DND-41 (cell line): ENCODE measurements at places on chromosomes 6 and 20.

- no peak for DNase-seq
Observed at GRCh38 chr6:169701311-169701953, 397 bp downstream of the WDR27 start.

- no peak for DNase-seq
Observed at GRCh38 chr20:46931699-46932098, 37.1 kb downstream of the EYA2 start.

DNA sequence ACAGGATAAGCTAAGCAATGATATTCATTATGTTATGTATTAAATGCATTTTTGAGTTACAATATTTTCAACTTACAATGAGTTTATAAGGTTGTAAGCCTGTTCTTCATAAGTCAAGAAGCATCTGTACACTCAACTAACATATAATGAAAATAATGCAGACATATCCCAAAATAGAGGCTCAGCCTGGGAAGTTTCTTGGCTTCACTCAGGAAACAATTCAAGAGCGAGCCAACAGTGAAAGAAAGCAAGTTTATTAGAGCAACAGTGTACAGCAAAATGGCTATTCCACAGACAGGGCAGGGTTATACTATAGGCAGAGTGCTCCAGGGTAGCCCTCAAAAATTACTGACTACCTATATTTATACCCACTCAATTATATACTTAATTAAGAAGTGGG lies 1581.8 kb downstream of the HACE1 start:
- DNase-seq = no peak

DNA sequence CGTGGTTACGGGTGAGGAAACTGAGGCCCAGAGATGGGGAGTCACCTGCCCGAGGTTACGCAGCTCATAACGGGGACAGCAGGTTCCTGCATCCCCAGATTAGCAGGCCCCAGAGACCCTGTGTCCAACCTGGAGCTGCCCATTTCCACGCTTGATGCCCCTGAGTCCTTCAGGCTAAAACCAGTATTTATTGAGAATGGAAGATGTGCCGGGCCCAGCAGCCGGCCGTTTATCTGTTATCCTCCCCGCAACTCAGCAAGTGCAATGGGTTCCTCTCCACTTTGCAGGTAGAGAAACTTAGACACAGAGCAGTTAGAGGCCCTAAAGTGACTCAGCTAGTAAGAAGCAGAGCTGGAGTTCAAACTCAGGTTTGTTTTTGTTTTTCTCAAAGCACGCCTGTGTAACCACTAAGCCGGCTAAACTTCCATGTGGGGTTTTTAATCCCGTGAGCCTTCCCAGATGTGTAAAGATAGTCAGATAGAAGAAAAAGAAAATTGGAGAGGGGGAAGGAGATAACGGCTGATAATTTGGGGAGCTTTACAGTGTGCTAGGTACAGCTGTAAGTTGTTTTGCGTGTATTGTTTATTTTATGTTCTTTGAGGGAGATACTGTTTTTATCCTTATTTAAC lies 775 bp downstream of the PFDN4 start:
- DNase-seq = peak; percentile 43

GRCh38 chr6:41519745-41520699 lies 26.2 kb upstream of the FOXP4 start:
- DNase-seq = no peak

GRCh38 chr6:7494638-7495037 lies 46.8 kb upstream of the DSP start:
- DNase-seq = no peak

DNA sequence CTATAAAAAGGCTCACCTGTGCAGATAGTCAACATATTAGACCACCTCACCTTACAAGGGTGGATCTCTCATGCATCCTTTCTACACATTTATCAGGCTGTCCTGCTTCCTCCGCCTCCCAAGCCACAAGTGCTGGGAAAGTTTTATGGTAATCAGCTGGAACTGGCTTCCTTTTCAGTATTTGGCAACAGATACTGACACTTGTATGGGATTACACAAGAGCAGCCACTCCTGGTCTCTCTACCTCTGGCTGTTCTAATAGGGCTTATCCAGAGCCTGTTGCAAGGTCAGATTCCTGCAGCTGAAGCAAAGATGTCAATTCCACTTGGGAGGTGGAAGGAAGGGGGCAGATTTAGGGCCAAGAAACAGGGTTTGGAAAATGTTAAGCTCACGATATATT lies 503 bp upstream of the GPLD1 start:
- DNase-seq = no peak

GRCh38 chr6:453152-453551 lies 61.6 kb downstream of the IRF4 start:
- DNase-seq = no peak

DNA sequence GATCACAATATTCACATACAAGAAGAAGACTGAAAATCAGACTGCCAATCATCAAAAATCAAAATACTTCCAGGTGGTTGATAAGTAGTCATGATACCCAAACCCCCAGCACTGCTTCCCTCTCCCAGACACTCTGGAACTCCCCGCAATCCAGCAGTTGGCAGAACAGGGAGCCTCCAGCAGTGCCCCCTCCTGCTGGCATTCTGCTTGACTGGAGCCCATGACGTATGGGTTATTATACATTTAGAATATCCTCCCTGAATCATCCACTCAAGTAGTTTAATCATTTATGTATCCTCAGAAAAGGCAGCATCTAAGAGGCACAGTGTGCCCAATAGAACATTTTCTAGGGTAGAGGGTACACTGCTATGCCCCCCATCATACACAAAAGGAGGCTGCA lies 9.3 kb upstream of the OGFRL1 start:
- DNase-seq = no peak

DNA sequence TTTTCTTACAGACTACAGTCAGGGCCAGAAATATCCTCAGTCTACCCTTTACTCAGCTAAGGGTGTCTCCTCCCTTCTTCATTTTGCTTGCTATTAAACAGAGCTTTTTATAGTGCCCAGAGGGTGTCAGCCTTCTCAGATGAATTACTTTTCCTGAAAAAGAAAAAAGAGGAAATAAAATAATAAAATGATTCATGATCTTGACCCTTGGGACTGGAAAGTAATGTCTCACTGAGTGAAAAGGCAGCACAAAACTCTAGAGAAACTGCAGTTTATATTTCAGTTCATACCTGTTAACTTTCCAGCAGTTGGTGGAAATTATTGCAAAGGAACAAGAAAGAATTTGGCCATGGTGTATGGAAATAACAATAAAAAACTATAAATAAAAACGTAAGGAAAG lies 170.6 kb downstream of the IBTK start:
- DNase-seq = no peak

- DNase-seq = no peak
Observed at GRCh38 chr6:153538491-153538890, 407.4 kb upstream of the RGS17 start.

- no peak for DNase-seq
Observed at GRCh38 chr20:11153819-11154218, 480.0 kb upstream of the JAG1 start.

GRCh38 chr6:90406142-90406794 lies 109.6 kb upstream of the BACH2 start:
- no peak for DNase-seq

DNA sequence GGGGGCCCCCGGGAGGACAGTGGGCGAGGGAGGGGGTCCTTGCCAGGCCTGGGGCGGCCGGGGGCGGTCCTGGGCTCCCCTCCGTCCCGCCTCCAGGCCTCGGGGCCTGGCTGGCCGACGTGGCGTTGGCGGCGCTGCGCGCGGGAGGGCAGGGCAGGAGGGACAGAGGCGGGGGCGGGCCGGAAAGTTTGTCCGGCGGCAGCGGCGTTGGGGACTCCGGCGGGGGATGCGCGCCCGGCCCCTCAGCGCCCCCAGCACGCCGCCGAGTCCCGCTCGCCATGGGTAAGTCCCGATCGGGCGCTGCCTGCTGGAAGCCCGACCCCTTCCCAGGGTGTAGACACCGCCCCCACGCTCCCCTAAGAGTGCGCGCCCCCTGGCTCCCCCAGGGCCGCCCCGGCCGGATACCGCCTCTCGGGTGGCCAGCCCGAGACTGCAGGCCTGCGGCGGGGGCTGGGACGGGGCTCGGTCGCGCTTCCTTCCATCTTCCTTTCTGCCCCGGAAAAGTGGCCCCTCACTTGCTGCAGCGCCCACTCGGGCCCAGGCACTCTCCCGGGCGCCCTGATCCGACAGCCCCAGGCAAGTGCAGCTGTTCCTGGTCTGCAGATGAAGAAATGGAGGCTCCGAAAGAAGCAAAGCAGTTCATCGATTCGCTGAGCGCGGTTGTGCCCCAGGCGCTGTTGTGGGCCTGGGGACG lies at the start of gene SLC2A10:
Gene SLC2A10, plus strand, starts transcription at position 191 of the 694 bp plus-strand sequence. Its CDS starts 88 bp downstream, at position 279.
- no peak for DNase-seq

DNA sequence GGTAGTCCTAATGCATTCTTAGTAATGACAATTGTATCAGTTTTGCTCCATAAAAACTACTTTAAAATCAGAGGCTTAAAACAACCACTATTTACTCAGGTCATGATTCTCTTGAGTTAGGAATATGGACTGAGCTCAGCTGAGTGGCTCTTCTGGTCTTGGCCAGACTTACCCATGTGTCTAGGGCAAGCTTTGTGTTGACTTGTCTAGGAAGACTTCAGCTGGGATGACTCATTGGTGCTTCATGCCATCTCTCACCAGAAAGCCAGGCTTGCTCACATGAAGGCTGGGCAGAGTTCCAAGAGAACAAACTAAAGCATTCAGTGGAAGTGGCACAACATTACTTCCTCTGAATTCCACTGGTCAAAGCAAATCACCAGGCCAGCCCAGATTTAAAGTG lies 155.3 kb downstream of the DHX35 start:
- DNase-seq = peak; percentile 53

DNA sequence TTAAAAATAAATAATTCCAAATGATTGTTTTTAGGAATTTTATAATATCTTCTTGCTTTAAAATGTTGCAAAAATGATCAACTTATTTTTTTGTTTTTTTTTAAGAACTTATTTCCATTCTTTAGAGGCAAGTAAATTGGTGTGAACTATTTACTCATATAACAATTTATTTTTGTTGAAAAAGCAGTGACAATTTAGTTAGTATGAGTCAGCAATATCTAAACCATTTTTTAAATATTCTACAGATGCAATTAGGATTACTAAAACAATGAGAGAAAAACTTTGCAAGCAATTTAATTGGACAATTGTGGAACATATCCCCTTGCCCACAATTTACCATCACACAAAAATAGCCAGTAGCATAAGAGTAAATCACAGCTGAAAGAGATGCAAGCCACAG lies 319.5 kb downstream of the MEI4 start:
- DNase-seq = no peak

- DNase-seq = peak; percentile 36
Observed at GRCh38 chr6:5670811-5671561, 335.7 kb downstream of the NRN1 start.

DNA sequence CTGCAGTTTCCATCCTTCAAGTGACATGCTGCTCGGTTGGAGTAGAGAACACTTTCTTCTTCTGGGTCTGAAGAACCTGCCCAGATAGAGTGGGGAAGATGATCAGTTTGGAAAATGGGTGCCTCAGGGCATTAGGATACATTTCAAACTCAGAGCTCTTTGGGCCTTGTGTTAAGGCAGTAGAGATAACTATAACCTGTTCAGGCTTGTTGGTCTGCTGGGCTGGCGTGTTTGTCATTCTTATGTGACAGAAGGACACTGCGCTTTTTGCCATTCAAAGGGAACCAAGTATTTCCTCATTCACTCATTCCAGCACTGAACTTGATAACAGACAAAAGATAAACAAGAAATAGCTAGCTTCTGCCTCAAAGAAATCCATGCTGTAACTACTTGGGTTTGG lies 3.8 kb downstream of the TOMM34 start:
- DNase-seq = no peak

DNA sequence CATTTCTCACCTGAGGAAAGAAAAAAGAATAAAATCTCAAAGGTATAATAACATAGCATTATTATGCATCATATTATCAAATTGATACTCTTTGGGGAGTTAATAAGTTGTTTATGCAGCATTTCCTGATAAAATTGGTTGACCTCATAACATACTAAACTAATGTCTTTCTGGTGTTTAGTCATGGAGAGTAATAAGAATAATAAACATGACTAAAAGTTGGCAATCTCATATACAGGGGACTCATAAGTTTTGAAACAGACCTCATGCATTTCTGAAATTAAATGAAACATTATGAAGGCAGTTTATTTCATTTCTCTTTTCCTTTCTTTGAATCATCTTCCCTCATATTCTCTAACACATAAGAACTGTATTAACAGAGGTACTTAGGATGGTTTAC lies 60.5 kb upstream of the PRDM1 start:
- DNase-seq = no peak

GRCh38 chr6:79280756-79281155 lies 46.3 kb upstream of the HMGN3 start:
- DNase-seq = no peak

DNA sequence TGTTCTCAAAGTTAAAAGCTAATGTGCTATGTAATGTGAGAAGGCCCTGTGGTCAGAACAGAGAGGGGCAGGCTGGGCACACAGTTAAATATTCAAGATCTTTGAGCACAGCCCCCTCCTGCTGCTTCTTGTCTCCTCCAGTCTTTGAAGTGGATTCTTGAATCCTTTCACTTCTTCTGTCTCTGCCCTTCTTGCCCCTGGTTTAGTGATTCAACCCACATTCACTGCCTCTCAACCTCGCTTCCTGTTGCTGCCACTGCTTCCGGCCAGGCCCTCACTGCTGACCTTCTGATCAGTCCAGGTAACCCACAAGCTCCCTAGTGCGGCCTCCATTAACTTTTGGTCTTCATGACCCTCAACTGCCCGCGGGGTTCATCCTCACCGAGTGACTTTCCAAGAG lies 417.3 kb upstream of the NOX3 start:
- no peak for DNase-seq

DNA sequence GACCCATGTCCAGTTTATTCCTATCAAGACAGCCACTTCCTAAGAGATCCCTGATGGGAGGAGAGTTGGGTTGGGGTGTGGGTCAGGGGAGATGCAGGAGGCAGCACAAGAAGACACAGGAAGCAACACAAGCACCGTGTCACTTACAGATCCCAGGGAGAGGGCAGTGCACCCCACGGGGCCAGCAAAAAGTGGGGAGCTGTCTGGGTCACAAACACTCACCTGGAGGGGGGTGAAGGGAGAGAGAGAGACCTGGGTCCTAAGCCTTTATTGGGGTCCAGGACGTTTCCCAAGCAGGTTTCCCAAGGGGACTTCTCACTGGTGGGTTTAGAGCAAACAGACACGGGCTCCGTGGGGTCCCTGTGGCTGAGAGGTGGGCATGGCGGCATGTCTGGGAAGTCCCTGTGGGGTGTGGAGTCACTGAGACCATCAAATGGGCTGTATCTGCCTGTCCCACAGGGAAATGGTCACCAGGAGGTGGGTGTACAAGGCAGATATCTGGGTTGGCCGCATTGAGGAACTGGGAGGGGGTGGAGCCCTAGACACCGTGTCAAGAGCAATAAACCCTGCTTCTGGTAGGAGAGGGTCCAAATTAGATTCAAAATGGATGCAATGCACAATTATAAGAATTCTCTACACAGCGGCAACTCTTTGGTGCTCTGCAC lies 1.6 kb upstream of the CD93 start:
- DNase-seq = no peak

- DNase-seq = no peak
Observed at GRCh38 chr6:105536961-105537360, 134.1 kb upstream of the PREP start.
